ENCODE measurements at places on chromosomes 1 and 21. TPM values are rescaled to one million over a fixed set of nuclear protein-coding genes. Genes with fewer than 3 reads are reported as not detected.
A peak's percentile ranks its signal among the peaks of the same experiment; 100 is the strongest.

GRCh38 chr1:44929531-44929930, 56.9 kb downstream of the EIF2B3 start:
- DNase-seq, result no peak
- no peaks in the 10 kb centered on the region for H3K4me1 ChIP-seq
- no peaks in the 10 kb centered on the region for H3K27me3 ChIP-seq
- H3K27ac ChIP-seq, result no peak overlapping the region

DNA sequence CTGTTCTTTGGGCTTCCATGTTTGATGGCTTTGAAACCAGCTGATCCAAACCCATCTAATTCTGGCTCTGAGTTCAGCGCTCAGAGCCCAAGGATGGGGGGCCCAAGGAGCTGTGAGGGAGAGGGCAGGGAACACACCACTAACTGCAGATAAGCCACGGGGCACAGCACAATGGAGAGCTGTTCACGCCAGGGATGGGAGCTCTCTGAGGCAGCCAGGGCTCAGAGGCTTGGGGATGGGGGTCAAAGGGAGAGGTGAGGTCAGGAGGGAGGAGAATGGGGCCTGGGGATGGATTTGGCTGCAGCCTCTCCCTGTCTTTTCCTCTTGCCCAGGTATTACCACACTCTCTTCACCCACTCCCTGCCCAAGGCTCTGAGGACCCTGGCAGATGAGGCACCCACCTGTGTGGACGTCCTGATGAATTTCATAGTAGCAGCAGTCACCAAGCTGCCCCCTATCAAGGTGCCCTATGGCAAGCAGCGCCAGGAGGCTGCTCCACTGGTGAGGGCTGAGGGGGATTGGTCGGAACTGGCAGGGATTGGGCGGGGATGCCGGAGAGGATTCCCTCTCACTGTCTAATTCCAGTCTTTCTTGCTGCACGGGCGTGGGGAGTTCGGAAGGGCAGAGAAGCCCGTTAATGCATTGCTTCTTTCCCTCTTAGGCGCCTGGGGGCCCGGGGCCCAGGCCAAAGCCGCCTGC, 11.3 kb downstream of the SLC30A2 start:
- no peaks in the 10 kb centered on the region for H3K36me3 ChIP-seq
- H3K4me1 ChIP-seq, result peaks cover 7% of the 10 kb centered on the region
- no peak overlapping the region for H3K27ac ChIP-seq
- no peaks in the 10 kb centered on the region for H3K27me3 ChIP-seq
- DNase-seq, result no peak

- H3K27me3 ChIP-seq, result no peaks in the 10 kb centered on the region
- no peaks in the 10 kb centered on the region for H3K36me3 ChIP-seq
- H3K4me1 ChIP-seq, result no peaks in the 10 kb centered on the region
- no peak overlapping the region for H3K27ac ChIP-seq
- DNase-seq, result no peak
- no peak overlapping the region for H3K4me3 ChIP-seq
Observed at GRCh38 chr1:42723511-42723910, 16.5 kb downstream of the CLDN19 start.

DNA sequence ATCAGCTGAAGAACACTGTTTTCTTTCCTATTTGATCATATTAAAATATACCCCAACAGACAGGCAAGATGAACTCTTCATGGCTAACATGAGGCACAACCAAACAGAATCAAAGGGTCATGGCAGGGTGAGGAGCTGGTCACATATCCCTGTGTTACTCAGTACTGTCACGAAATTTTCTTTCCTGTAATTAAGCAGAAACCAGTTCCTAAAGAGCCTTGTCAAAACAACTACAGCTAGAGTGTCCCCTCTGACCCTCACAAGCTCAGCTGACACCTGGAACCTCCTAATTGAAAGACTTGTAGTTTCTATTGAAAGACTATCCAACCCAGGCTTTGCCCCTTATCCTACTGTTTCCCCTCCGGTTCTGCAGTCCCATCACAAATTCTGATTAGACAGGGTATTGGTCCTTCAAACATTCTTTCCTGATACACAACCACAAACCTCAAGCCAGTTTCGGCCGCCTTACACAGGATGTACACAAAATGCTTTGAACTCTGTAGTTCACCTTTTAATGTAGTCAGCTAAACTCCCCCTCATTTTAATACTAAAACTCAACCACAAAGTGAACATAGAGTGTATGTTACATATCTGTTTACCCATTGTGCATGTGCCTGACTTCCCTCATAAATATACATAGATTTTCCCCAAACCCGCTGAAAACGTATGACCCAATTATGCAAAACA, 651.9 kb downstream of the MRPL39 start:
- no peaks in the 10 kb centered on the region for H3K4me1 ChIP-seq
- no peak overlapping the region for H3K4me3 ChIP-seq
- no peaks in the 10 kb centered on the region for H3K36me3 ChIP-seq
- H3K27me3 ChIP-seq, result no peaks in the 10 kb centered on the region

- no peak for DNase-seq
- H3K4me3 ChIP-seq, result no peak overlapping the region
- no peaks in the 10 kb centered on the region for H3K27me3 ChIP-seq
- no peak overlapping the region for H3K27ac ChIP-seq
- no peaks in the 10 kb centered on the region for H3K36me3 ChIP-seq
Observed at GRCh38 chr1:88802404-88802803, 89.0 kb downstream of the GTF2B start.

DNA sequence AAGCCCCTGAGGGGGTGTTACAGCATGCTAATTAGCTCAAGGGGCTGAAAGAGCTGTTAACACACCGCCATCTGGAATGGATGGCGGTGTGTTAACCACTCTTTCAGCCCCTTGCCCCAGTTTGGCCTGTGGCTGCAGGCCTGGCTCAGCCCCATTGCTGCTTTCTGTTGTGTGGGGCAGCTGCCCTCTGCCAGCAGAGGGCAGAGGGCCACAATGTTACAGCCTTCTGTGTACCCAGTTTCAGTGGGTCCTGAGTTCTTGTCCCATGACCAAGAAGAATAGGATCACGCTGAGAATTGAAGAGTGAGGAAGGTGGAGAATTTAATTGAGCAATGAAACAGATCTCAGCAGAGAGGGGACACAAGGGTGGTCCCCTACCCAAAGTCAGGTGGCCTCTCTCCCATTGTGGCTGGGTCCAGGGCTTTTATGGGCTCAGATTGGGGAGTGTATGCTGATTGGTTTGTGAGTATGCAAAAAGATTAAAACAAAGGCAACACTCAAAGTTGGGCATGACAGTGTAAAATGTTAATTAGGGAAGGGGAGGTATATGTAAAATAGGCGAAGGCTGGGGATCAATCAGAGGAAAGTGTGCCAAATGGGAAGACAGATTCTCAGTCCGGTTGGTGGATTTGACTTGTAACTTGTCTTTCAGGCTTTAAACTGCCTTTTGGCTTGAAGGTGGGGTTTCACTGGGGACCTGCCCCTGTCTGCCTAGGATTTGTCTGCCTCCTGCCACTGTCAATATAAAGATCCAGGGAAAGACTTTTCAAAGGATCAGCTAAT, 142.2 kb downstream of the RABGAP1L start:
- H3K27me3 ChIP-seq, result no peaks in the 10 kb centered on the region
- no peak overlapping the region for H3K27ac ChIP-seq
- H3K4me1 ChIP-seq, result no peaks in the 10 kb centered on the region
- DNase-seq, result no peak
- no peak overlapping the region for H3K4me3 ChIP-seq
- no peaks in the 10 kb centered on the region for H3K36me3 ChIP-seq

GRCh38 chr1:38608202-38608864, 251.2 kb downstream of the RRAGC start:
- no peak overlapping the region for H3K27ac ChIP-seq
- no peaks in the 10 kb centered on the region for H3K27me3 ChIP-seq
- no peak overlapping the region for H3K4me3 ChIP-seq
- peak; percentile 79 for DNase-seq
- H3K36me3 ChIP-seq, result no peaks in the 10 kb centered on the region

DNA sequence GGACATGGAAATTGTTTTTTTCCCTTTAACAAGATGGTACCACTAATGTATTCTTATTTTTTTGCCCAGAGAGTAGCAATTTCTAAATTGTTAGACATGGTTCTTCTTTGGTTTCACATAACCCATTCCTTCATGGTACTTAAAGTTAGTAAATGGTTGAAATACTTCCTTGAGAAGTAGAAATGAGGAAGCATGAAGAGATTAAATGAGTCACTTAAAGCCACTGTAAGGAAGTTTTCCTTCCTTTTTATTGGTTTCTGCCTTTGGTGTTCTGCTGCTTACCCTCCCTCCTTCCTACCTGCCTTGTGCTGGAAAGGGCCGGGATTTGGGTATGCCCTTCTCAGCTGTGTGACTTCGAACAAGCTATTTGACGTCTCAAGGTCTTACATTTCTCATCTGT, 101.0 kb downstream of the KIF26B start:
- H3K36me3 ChIP-seq, result no peaks in the 10 kb centered on the region
- no peak overlapping the region for H3K27ac ChIP-seq
- no peak overlapping the region for H3K4me3 ChIP-seq
- H3K27me3 ChIP-seq, result no peaks in the 10 kb centered on the region
- DNase-seq, result no peak
- H3K4me1 ChIP-seq, result peaks cover 7% of the 10 kb centered on the region

DNA sequence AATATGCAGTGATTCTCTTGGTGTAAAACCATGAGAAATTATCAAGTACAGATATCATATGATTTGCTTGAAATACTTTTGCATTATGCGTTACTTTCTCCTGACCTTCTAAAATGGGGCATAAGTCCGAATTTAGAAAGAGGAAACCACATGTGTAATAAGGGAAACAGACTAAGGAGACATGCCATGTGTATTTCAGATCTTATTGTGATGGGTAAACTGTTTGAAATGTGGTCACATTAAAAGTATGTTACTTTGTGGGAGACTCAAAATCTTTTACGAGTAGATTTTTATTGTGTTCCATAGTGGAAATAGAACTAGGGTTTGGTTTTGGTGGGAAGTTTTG, 173.0 kb downstream of the NFIA start:
- no peak overlapping the region for H3K4me3 ChIP-seq
- H3K27me3 ChIP-seq, result no peaks in the 10 kb centered on the region
- peaks cover 6% of the 10 kb centered on the region for H3K4me1 ChIP-seq
- no peaks in the 10 kb centered on the region for H3K36me3 ChIP-seq

DNA sequence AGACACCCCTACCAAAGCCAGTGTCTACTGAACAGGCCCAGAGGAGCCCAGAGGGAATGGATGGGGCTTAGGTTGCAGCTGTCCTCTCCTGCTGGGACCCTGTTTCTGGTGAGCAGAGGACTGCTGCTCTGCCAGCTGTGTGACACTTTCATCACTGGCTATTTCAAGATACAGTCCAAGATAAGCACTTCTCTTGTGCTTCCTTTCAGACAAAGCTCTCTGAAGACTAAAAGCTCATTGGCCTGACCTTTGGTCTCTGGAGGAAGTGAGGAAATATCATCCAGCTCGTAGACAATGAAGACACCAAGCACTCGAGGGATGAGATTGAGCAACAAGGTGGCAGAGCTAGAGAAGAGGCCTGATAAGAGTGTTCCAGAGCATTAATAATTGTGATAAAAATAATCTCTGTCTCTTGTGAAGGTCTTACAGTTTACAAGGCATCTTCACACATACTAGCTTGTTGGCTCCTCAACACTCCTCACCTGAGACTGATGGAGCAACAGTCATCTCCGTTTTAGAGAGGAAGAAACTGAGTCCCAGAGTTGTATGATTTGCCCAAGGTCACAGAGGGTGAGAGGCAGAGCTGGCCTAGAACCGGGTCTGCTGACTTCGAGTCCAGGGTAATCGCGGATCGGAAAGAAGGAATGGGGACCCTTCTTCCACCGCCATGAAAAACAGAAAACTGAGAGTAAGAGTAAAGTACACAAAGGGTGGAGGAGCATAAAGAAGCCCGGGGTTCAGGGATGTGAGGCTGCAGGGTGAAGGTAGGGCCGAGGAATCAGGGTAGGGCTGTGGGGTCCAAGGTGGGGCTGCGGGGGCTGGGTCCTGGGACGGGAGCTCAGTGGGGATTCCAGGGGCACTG, 666 bp downstream of the PAFAH2 start:
- DNase-seq, result peak; percentile 86
- H3K4me1 ChIP-seq, result peaks cover 10% of the 10 kb centered on the region
- H3K27me3 ChIP-seq, result no peaks in the 10 kb centered on the region
- H3K36me3 ChIP-seq, result no peaks in the 10 kb centered on the region
- peak overlapping the region; percentile 89 for H3K27ac ChIP-seq
- H3K4me3 ChIP-seq, result peak overlapping the region; percentile 84

DNA sequence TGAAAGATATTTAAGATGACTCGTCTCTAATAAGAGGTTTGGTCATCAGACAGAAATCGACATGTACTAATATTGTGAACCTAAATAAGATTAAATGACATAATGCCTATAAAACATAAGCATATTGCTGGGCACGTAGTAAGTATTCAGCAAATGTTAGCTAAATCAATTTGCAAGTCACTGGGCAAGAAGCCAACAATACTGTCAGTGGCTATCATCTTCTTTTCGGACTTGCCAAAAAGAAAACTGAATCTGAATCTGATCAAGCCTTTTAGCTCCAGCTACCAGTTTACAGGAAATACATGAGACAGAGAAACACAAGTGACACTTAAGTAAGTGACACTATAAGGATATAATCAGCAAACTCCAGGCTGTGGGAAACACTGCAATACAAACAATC, 46.0 kb downstream of the RPL5 start:
- no peaks in the 10 kb centered on the region for H3K36me3 ChIP-seq
- H3K4me3 ChIP-seq, result no peak overlapping the region
- DNase-seq, result no peak
- no peaks in the 10 kb centered on the region for H3K4me1 ChIP-seq

Gene PLA2G2C
- 0.31 TPM for total RNA-seq

Gene FUCA1
- 69.2 TPM for total RNA-seq

- no peak overlapping the region for H3K4me3 ChIP-seq
- peak; percentile 30 for DNase-seq
- H3K27me3 ChIP-seq, result no peaks in the 10 kb centered on the region
- H3K36me3 ChIP-seq, result no peaks in the 10 kb centered on the region
- no peak overlapping the region for H3K27ac ChIP-seq
- no peaks in the 10 kb centered on the region for H3K4me1 ChIP-seq
Observed at GRCh38 chr1:45769261-45769932, 18.9 kb upstream of the IPP start.

DNA sequence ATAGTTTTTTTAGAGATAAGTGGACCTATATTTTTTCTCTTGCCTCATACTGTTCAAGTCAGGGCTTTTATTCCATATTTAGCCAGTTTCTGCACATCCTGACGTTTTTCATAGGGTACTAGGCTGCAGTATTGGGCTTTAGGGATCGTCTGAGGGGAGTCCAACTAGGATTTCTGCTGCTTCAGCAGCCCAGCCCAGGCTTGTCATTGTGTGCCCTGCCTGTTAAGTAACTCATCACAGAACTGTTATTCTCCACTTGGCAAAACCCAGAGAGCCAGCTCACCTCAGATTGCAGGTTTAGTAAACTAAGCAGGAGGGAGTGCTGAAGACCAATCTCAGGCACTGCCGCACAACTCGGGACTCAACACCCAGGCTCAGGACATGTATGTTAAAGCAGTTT, 2.8 kb downstream of the GALNT2 start:
- no peaks in the 10 kb centered on the region for H3K36me3 ChIP-seq
- H3K4me3 ChIP-seq, result peak overlapping the region; percentile 80
- peaks cover 28% of the 10 kb centered on the region for H3K4me1 ChIP-seq
- H3K27ac ChIP-seq, result no peak overlapping the region
- no peaks in the 10 kb centered on the region for H3K27me3 ChIP-seq
- peak; percentile 14 for DNase-seq

Gene CIART
- total RNA-seq, result 8.8 TPM

- no peaks in the 10 kb centered on the region for H3K4me1 ChIP-seq
- H3K36me3 ChIP-seq, result no peaks in the 10 kb centered on the region
- no peak for DNase-seq
- no peaks in the 10 kb centered on the region for H3K27me3 ChIP-seq
Observed at GRCh38 chr1:223338811-223339746, 24.9 kb downstream of the SUSD4 start.

Gene MIA3
- 51.5 TPM for total RNA-seq

Gene NPR1
- 89.3 TPM for total RNA-seq
